ENCODE measurements at places on chromosomes 6 and 20.

GRCh38 chr6:148497257-148497656, 154.6 kb downstream of the SASH1 start:
- no peak for DNase-seq

DNA sequence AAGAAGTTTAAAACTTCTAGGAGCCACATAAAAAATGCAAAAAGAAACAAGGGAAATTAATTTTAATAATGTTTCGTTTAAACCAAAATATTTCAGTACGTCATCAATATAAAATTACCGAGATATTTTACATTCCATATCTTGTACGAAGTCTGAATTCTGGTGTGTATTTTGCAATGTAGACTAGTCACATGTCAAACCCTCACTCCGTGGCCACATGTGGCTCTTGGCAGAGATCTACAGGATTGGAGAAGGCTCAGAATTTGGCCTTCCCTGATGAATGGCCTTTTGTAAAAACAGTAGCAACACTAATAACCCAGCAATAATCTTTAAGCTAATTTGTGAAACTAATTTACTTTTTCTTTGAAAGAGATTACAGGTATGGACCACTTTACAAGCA, 217.1 kb downstream of the PRL start:
- no peak for DNase-seq

DNA sequence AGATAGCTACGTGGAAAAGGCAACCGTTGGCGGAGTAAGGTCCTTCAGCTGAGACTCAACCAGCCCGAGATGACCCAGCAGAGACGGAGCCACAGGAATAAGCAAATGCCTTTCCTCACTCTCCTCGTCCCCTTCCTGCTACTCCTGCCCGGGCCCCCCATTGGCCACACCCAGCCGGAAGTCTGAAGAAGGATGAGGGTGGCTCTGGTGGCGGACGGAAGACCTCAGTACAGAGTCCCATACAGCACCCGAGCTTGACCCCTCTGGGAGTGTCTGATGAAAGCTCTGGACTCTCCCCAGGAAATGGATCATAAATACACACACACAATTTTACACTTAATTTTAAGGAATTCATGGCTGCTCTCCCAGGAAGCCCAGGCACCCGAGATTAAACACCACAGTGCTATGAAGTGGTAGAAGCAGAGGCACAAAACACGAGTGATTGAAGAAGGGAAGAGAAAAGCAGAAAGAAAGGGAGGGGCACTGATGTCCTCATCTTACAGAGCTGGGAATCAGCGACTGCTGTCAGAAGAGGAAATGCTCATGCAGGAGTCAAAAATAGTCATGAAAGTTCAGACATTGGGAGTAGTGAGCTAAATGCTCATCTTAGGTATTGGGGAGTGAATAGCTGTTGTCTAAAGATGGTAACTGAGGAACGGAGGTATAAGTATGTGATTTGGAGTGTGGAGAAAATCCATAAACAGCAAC, 125.6 kb downstream of the BANF2 start:
- no peak for DNase-seq

GRCh38 chr20:39070484-39071231, 108.5 kb downstream of the DHX35 start:
- DNase-seq: no peak

GRCh38 chr20:50415516-50416268, 94.5 kb upstream of the PTPN1 start:
- DNase-seq: peak; percentile 89

DNA sequence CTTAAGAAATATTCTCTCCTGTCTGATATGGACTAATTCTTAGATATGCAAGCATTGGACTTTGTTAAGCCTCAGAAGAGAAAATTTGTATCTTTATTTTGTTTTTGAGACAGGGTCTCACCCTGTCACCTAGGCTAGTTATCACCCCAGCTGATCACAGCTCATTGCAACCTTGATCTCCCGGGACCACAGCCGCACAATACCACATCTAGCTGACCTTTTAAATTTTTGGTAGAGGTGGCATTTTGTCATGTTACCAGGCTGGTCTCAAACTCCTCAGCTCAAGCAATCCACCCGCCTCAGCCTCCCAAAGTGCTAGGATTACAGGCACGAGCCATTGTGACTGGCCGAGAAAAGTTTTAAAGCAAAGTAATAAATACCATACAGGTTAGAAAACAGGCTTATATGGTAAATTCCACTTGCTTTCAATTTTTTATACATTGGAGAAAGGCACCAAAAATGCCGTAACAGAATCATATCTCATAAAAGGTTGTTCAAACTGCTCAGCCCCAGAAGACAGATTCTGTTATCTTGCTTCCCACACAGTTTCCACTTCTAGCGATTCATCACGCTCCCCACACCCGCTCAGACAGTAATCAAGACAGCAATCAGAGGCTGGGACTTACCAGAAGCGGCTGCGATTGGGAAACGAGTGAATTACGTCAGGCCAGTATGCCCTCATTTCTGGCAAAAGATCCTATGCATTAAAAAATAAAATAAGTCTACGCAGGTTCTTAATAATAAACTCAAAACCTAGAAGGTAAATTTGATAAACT, 13.8 kb downstream of the RNASET2 start:
- no peak for DNase-seq

GRCh38 chr20:47358039-47358671, 1.7 kb upstream of the ZMYND8 start:
- DNase-seq: no peak

DNA sequence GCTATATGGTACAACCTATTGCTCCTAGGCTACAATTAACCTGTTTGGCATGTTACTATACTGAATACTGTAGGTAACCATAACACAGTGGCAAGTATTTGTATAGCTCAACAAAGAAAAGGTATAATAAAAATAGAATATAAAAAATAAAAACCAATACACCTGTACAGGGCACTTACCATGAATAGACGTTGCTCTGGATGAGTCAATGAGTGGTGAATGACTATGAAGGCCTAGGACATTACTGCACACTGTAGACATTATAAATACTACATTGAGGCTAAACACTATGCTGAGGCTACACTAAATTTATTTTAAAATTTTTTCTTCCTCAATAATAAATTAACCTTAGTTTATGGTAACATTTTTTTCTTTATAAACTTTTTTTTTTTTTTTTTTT, 18.6 kb downstream of the ELOVL5 start:
- DNase-seq: no peak

DNA sequence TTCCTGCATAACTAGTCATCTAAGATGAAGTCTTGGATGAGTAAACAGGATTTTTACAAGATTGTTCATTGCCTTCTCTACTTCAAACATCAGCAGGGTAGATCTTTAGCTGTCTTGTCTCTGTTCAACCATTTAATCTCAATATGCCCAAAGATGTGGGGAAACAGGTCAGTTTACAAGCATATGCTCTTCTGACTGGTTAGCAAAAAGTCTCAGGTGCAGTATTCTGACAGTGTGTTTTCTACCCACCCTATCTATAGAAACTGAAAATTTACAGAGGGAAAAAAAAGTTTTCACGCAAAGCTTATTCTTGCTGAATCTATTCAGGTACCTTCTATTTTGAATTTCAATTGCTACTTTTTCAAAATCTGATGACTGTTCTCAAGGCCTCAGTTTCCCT, 29.0 kb downstream of the MAP3K5 start:
- no peak for DNase-seq

GRCh38 chr20:62655282-62656196, 13.2 kb downstream of the SLCO4A1 start:
- no peak for DNase-seq
